ENCODE measurements at places on chromosomes 13 and 19.

DNA sequence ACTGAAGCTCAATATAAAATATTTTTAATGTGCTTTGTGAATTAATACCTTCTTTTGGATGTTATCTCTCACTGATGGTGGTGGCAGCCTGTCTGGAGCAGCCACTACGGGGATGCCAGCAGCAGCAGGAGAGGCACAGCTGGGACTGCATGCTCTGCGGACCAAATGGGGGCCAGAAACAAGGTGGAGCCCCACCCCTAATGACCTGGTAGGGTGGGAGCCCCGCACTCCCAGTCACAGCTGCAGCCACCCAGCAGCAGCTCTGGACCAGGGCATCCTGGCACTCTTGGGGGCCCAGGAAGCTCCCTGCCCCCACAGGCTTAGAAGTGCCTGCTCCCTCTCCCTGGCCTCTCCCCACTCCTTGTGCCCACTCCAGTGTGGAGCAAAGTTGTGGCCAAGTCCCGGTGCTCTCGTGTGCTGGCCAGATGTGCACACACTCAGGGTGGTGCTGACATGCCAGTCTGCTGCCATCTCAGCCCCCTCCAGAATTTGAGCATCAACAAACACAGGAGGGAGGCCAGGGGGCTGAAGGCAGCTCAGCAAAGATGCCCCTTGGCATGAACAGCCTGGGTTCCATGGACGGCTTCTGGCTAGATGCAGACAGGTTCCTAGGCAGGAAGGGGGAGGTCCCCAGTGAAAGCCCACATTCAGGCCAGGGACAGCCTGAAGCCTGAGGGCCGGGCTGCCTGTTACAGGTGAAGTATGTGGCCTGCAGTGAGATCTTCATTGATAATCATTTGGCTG lies 696.7 kb upstream of the SLITRK5 start:
- no peak for DNase-seq

- no peak for DNase-seq
These were observed 34.4 kb downstream of the NUP58 start for GRCh38 chr13:25335856-25336255.

- DNase-seq, result no peak
These were observed 12.4 kb downstream of the CEBPG start for GRCh38 chr19:33385956-33386355.

GRCh38 chr19:55208880-55209692 lies at the start of gene PTPRH:
Gene PTPRH (minus strand): TSS chr19:55209501. CDS start chr19:55209433, 68 bp downstream.
- DNase-seq, result no peak

- no peak for DNase-seq
These were observed 31.1 kb downstream of the RB1 start for GRCh38 chr13:48334534-48335127.

GRCh38 chr19:4007836-4008539 lies 452 bp downstream of the PIAS4 start:
- no peak for DNase-seq

GRCh38 chr13:85316506-85317025 lies 482.7 kb downstream of the SLITRK6 start:
- DNase-seq, result no peak
